Lower leg skin (tissue), 4 donors: ENCODE measurements at places on chromosomes 5 and 9. TPM values are rescaled to one million over a fixed set of nuclear protein-coding genes. Genes with fewer than 3 reads are reported as not detected.

GRCh38 chr9:16192403-16193017, 639.7 kb downstream of the CCDC171 start:
- no peak for DNase-seq

Gene PITX1
- 0.15 TPM for total RNA-seq

- no peak for DNase-seq
These were observed 191.5 kb upstream of the GDNF start for GRCh38 chr5:38031304-38031703.

DNA sequence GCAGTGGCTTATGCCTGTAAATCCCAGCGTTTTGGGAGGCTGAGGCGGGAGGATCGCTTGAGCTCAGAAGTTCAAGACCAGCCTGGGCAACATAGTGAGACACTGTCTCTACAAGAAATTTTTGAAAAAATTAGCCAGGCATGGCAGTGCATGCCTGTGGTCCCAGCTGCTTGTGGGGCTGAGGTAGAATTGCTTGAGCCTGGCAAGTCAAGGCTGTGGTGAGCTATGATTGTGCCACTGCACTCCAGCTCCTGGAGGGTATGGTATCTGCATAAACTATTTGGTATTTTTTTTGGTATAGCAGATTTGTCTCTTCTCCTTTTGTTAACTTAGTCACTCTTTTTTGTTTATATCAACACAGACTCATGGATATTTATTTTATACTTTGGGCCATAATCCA, 61.5 kb upstream of the TEX48 start:
- no peak for DNase-seq

GRCh38 chr5:181217803-181218062, 5.3 kb upstream of the TRIM41 start:
- peak; percentile 90 for DNase-seq

- no peak for DNase-seq
These were observed 8.2 kb upstream of the PHYKPL start for GRCh38 chr5:178240766-178241165.

Gene BRD3OS
- 11.0 TPM for total RNA-seq

GRCh38 chr5:69308046-69308553, 24.5 kb downstream of the CCDC125 start:
- DNase-seq = no peak
